Left renal pelvis (tissue), 4 donors: ENCODE measurements at places on chromosomes 4 and X. TPM values are rescaled to one million over a fixed set of nuclear protein-coding genes. Genes with fewer than 3 reads are reported as not detected.

TMPRSS11D gene
- not detected for polyA plus RNA-seq

DNA sequence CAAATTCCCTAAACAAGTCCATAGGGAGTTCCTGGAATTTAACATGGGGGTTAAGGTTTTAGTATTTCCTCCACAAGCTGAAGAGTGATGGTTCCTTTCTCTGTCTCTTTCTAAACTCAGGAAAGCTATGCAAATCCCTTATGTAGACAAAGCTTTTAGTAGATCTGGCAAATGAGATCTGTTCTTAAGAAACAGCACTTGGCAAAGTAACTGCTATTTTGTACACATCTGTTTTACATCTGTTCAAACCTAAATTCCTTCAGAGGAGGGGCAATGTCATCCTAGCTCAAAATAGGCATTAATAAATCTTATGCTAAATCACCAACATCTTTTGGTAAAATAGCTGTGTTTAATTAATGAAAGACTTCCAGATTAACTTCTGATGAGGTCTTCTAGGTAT, 137.8 kb upstream of the TBC1D9 start:
- no peak for DNase-seq

DNA sequence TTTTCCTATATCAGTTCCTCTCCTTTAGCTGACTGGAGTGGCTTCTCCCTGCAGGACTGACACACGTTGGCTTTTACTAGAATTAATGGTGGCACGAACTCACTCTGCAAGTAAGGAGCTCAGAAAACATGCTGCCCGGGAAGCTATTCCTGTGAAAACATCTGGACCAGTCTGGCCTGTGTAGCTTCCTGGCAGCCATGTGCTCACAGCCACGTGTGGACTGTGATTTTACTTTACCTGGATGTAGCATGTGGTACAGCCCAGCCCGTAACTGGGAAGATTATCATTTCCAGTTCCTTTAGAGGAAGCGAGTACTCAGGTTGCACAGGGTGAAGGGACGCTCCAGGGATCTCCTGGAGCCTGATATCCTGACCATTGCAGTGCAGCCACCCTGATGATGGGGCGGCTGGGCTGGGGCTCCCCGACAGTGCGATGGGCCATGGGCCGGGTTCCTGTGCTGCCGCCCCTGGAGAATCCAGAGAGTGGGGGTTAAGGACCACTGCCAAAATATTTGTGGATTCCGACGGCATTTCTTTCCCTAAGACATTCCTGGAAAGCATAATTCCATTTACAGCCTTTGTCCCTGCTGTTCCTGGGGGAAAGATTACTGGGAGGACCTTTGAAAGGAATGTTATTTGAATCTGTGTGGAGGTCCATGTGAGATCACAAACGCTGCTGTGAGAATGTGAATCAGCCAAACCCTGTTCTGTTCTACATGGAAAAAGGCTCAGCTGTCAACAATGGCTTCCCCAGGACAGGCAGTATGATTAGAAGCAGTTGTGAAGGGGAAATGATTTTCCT, 35.0 kb downstream of the PROM1 start:
- no peak for DNase-seq

DNA sequence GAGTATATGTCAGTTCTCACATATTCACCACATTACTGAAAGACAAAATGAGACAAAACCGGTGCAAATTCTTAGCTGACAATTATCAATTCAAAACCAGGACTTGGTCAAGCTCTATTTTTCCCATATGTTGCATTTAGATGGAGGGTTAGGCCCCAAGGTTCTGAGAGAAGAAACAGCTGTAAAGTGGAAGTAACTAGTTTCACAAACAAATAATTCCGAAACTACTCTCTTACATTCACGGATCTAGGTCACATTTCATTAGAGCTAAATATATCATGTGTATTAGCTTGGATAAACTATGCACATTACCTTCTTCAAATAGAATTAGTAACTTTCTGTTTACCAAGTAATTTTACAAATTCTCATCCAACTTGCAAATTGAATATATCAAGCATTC, 3.7 kb upstream of the GABRA2 start:
- DNase-seq: no peak

DNA sequence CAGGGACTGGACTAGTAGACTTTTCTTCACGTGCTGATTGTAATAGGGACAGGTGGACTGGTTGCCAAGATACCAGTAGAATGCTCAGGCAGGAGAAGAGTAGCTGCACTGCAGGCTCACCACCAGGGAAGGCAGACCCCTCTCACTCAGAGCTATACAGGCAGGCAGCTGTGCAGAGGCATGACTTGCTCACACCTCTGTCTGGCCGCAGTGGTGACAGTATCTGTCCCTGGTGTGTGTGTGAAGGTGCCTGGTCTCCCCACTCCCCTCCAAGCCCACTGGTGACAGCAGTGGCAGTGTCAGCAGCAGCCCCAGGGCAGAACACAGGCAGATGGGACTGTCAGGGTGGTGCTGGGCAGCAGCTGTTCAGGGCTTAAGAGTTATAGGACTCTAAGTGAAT, 140.7 kb downstream of the RPS6KA6 start:
- no peak for DNase-seq

RTL3 gene
- polyA plus RNA-seq: 0.33 TPM

- DNase-seq: no peak
Observed at GRCh38 chr4:139900964-139901376, 235.4 kb downstream of the MGST2 start.

- no peak for DNase-seq
Observed at GRCh38 chr4:142550965-142551364, 295.1 kb downstream of the INPP4B start.

DNA sequence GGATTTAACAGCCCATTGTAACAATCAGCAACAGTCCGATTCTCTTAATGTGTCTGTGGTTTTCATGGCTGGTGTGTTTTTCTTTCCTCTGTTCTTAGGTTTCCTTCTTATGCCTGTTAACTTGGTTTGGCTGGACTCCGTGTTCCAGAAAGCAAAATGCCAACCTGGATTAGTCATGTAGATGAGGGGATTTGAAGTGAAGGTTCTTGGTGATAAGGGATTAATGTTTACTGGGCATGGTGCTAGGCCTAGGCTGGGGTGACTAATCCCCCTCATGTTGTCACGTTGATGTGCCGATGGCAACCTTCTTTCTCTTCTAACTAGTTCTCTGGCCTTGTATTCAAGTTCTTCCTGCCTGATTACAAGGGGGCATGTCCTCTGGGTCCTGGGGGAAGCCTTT, 85.9 kb downstream of the REPS2 start:
- DNase-seq: no peak

GRCh38 chrX:1330605-1331004, 6.0 kb upstream of the IL3RA start:
- DNase-seq: no peak

ARMCX2 gene
- polyA plus RNA-seq: 107 TPM

- no peak for DNase-seq
Observed at GRCh38 chr4:11647433-11647832, 218.7 kb upstream of the HS3ST1 start.

DNA sequence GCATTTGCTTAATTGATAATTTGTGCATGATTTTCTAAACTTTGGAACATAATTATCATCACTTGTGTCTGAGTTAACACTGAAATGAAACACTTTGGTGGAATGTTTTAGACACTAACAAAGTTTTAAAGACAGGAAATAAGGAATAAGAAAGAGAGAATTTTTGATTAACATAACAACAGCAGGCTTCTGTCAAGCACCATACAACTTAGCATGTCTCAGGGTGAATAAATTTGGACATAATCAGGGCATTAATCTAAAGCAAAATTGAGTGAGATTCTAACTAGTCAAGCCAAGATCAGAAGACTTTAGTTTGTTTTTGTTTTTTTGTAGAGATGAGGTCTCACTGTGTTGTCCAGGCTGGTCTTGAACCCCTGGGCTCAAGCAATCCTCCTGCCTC, 28.1 kb upstream of the DUSP21 start:
- DNase-seq: no peak

DGAT2L6 gene
- polyA plus RNA-seq: not detected

VSIG1 gene
- 1.3 TPM for polyA plus RNA-seq

GRCh38 chrX:13373027-13373426, 53.2 kb upstream of the ATXN3L start:
- DNase-seq: no peak
